Trophoblast cell (in vitro differentiated cells and primary cell): ENCODE measurements at places on chromosomes 7 and 10.

DNA sequence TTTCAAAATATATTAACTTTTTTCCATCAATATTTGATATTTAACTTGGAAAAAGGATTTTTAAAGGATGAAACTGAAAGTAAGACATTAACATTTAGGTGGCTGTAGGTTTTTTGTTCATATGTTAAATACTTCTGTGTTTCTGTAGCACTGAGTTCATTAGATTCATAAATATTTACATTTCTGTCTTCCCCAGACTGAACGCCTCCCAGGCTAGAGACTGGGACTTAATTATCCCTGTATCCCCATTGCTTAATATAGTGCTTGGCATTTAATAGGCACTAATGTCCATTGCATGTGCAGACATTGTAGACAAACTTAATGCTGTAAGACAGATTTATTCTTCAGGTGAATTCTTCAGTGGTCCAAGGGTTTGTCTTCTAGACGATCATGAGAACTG, 7.4 kb downstream of the PTPN12 start:
- DNase-seq = no peak

GRCh38 chr10:2262333-2262732, 525.0 kb upstream of the ADARB2 start:
- DNase-seq = no peak

- DNase-seq = no peak
Measured at GRCh38 chr10:1381339-1381738, 325.2 kb downstream of the WDR37 start.

DNA sequence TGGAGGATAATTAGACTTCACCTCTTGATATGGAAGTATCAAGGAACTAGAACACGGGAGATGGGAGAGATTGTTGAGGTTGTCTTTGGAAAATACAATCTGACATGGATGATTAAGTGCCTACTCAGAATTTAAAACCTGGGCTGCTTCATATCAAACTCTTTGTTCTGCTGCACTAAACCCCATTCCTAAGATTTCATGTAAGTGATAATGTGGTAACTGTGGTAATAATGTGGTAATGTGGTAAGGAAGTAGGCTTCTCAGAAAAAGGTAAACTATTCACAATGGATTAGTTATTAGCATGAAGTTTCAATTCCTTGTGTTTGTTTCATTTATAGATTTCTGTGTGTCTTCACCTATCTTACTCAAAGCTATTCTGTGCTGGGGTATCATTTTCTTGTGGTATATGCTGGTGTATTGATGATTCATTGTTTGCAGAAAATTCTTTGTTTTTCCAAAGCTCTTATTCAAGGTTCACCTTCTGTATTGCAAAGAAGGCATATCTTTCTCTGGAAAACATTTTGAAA, 129.9 kb upstream of the TAC1 start:
- DNase-seq = no peak

DNA sequence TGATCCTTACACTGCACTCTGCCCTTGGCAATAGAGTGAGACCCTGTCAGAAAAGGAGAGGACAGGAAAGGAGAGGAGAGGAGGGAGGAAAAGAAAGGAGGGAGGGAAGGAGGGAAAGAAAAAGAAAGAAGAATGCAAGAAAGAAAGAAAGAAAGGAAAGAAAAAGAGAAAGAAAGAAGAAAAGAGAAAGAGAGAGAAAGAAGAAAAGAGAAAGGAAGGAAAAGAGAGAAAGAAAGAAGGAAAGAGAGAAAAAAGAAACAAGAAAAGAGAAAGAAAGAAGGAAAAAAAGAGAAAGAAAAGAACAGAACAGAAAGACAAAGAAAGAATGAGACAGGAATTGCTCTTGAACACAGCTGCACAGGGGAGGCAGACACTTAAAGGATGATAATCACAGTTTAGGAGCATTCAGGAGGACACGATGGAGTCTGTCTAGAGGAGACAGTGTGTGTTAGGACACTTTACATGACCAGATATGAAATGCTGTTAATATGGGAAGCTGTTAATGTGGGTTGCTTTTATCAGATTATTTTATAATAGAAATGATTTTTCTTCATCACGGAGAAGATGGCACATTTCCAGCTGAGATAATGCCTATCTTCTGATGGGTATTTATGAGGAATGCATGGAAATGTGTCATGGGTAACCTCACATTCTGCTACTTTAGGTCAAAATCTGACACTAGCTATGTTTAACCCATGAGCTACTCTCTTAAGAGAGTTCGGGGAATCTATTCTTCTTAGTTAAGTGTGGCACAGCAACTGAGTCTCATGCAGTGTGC, 160.5 kb downstream of the BAMBI start:
- DNase-seq = no peak

- DNase-seq = peak; percentile 6
Measured at GRCh38 chr7:11726794-11727155, 105.2 kb downstream of the THSD7A start.

GRCh38 chr10:86163522-86164173, 202.9 kb downstream of the GRID1 start:
- DNase-seq = no peak

DNA sequence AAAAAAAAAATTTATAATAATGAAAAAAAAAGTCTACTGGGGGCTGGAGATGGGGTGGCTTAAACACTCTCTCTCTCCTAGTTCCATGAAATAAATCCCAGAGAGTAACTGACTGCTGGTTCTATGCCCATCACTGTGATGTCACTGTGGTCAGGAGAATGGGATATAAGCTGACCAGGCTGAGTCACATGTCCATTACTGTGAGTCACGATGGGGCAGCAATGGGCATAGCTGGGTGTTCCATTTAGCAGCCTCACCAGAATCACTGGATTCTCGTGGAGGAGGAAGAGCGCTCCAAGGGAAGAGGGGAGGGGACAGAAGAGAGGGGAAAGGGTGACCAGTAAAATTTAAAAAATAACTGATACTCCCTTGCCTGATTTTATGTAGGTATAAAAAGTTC, 37.1 kb downstream of the MASTL start:
- DNase-seq = peak; percentile 22

DNA sequence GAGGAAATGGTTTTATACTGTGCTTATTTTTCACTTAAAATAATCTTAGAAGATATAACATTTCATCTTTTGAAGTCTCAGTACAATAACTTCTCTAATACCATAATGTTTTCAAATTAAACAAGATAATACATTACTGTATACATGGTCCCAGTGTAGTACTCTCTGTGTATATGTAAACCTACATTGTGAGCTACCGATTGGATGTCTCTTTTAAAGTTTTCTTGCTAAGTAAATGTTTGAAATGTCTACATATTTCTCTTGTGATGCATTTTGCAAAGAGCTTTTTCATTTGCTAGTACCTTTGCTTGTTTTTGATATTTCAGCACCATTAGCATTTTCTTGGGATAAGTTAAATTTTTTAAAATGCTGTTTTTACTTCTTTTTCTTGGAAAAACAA, 94.8 kb downstream of the PRKG1 start:
- DNase-seq = no peak

DNA sequence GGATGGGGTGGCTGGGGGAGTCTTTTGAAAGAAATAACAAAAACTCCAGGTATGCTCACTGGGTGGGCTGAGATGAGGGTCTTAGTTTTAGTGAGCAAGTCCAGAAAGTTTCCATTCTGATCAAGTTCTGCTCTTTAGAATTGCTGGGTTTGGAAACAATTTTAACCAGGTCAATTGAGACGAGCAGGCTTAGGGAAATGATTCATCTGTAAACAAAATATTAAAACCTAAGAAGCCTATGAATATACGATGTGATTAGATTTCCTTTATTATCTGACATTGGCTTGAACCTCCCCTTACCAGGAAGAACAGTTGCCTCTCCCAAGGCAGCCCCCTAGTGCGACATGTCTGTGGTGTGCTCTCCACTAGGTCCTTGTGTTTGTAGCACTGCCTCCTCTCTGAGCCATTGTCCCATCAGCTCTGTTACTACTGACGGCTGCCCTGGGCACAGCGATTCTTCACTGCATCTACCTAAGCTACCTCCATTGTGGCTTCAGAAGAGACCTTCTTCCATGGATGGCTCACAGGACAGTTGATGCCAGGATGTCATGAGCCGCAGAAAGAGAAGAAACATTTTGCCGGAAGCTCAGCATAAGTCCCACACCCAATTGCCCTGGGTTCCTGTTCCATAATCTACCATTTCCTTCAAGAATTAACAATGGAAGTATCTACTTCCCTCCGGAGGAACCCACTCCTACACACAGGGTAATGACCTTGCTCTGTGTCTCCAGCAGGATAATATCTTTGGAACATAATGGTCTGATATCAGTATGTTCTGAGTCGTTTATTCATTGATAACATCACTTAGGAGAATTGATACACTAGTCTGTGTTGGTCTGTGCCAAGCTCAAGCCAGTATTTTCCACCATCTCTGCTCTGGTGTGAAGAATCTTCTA, 95.1 kb upstream of the ITGB1 start:
- no peak for DNase-seq

DNA sequence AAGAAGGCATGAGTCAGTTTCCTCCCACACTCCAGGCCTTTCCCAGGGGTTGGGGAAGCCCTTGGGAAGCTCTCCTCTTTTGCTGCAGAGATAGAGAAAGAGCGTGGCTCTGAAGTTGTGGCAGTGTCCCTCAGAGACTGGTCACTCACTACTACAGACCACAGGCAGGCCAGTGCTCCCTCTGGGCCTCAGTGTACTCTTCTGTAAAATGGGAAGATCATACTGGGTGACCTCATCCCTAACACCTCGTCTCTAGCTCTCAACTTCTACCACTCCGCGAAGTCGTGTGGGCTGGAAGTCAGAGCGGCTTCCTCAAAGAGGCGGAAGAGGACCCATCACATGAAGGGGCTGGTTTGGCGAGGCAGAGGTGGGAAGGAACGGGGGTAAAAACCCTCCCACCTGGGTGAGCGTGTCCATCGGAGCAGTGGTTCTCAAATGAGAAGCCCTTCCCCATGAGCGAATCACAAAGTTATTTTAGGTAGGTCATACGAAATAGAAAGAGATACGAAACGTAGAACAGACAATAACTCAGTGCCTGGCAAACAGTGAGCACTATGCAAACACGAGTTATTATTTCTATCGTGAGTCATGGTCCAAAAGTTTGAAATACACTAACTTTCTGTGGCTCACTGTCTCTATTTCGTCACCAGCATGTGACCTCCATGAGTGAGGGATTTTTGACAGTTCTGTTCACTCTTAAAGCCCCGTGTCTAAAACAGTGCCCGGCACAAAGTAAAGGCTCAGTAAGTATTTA, 32.7 kb downstream of the PRKAG2 start:
- DNase-seq = peak; percentile 31

DNA sequence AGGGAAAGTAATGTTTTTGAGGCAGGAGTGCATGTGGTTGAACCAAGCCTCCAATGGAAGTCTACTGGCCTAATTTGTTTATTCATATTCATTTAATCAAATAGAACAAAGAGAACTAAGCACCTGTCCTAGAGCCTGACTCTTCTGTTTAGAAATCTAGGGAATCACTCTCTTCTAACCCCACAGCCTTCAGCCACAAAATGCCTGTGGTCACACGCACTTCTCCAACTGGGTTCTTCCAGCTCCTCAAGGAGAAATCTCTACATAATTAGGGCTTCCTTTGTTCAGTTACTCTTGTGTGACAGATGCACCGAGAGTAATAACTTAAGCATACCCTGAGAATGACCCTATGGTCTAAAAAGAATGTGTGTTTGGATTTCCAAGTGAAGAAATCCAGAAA, 133.7 kb upstream of the NAMPT start:
- no peak for DNase-seq

DNA sequence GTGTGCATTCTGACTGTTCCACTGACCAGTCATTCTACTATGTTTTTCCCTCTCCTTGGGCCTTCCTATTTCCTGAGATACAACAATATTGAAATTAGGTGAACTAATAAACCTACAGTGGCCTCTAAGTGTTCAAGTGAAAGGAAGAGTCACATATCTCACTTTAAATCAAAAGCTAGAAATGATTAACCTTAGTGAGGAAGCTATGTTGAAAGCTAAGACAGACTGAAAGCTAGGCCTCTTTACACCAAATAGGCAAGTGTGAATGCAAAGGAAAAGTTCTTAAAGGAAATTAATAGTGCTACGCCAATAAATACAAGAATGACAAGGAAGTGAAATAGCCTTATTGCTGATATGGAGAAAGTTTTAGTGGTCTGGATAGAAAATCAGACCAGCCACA, 5.7 kb upstream of the DYNC1I1 start:
- DNase-seq = no peak

- DNase-seq = no peak
Measured at GRCh38 chr10:109740436-109740835, 182.9 kb downstream of the XPNPEP1 start.

DNA sequence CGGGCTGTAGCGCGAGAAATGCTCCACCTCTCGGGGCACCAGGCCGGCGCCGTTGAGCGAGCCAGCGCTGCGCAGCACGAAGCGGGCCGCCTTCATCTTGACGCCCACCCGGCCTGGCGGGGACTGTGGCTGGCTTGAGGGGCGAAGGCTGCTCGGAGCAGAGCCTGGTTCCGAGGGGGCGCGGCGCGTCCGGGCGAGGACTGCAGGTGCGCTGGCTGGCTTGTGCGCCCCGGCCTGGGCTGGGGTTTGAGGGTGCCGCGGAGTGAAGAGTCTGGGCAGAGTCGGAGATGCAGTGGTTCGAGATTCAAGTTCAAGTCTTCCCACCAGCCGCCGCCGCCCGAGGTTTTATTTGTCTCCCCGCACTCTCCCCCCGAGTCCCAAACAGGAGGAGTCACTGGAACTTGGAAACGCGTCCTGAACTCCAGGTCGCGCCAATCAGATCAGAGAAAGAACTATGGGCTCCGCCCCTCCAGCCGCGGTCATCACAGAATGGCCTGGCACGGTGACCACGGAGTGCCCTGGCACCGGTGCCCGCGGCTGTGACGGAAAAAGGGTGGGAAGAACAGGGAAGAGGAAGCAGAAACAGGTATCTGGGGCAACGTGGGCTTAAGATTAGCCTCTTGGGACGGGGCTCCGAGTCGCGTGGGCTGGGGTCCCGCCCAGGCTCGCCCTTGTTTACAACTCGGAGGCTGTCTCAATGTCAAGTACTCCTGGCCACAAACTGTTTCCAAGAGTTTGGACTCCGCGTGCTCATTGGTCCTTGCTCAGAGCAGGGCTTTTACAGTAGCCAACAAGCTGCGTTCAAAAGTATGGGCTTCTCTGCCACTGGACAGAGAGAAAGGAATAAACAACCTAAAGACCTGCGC, at the start of gene PDK4:
Gene PDK4 (minus strand): TSS at position 319 of the 866 bp plus-strand sequence. CDS start 223 bp downstream, at position 96.
- DNase-seq = peak; percentile 73

DNA sequence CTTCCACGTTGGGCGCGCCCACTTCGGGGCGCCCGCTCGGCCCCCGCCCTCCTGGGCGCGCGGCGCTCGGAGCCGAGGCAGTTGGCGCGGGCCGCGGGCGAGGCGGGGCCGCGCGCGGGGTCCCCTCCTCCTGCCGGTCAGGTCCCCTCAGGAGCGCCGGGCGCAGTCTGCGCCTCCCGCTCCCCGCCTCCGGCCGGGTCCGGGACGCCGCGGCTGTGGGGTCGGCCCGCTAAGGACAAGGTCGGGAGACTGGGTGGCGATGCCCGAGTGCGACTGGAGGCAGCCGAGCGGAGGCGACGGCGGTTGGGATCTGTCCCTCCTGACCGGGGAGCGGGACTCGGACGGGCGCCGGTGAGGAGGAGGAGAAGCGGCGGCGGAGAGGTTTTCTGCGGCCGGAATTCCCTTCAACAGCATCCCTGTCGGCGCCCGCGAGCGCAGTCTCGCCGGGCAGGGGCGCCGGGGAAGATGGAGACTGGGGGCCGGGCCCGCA, at the start of gene ATRNL1:
Gene ATRNL1 (plus strand): TSS at position 80 of the 490 bp plus-strand sequence. CDS start 386 bp downstream, at position 466.
- DNase-seq = no peak

- peak; percentile 97 for DNase-seq
Measured at GRCh38 chr7:28408960-28409715, 3.2 kb upstream of the CREB5 start.
